ENCODE measurements at places on chromosomes 1 and 21. TPM values are rescaled to one million over a fixed set of nuclear protein-coding genes. Genes with fewer than 3 reads are reported as not detected.

DNA sequence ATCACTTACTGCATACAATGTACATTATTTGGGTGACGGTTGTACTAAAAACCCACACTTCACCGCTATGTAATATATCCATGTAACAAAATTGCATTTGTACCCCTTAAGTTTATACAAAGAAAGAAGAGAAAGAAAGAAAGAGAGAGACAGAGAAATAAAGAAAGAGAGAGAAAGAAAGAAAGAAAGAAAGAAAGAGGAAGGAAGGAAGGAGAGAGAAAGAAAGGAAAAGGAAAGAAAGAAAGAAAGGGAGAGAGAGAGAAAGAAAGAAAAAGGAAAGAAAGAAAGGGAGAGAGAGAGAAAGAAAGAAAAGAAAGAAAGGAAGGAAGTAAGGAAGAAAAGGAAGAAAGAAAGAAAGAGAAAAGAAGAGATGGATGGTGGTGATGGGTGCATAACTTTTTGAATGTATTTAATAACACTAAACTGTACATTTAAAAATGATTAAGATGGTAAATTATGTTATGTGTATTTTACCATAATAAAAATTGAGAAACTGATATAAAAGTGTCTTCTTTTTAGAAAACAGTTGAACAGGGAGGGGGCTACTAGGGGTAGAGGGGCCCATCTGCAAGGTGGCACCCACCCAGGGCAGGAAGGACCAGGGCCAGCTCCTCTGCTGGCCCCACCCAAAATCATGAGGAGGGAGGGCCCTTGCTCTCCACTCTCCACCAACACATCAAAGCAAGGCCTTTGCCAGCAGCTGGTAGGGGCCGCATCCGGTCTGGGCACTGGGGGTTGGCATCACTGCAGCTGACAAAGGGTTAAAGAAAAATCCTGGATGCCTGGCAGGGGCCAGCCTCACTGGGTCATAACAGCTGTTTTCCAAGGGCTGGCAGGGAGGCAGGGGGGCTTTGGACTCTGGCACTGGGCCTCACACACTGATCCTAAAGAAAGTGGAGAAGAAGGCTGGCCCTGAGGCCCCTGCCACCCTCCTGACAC lies 153.9 kb upstream of the EDN2 start:
- DNase-seq = no peak

- peak; percentile 35 for DNase-seq
Observed at GRCh38 chr1:6148497-6149241, 31.5 kb downstream of the CHD5 start.

DNA sequence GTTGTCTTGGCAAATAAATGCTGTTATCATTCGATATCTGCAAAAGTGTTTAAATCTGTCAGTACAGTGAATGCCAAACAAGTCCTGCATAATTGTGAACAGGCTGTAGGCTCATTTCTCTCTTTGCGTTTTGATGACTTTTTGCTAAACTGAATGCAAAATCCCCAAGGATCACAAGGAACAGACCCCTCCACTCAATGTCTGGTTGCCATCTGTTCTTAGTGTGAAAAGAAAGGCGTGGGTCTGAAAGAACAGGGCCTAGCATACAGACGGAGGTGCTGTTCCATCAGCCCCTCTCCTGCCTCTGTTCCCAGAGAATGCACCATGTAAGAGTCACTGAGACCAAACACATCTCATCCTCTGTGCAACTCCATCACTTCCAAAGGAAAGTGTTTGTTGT lies 40.4 kb downstream of the EIF2B3 start:
- DNase-seq = no peak

- DNase-seq = no peak
Observed at GRCh38 chr1:219564109-219564508, 48.8 kb downstream of the ZC3H11B start.

- DNase-seq = no peak
Observed at GRCh38 chr1:111270771-111271463, 19.7 kb upstream of the CHIA start.

DNA sequence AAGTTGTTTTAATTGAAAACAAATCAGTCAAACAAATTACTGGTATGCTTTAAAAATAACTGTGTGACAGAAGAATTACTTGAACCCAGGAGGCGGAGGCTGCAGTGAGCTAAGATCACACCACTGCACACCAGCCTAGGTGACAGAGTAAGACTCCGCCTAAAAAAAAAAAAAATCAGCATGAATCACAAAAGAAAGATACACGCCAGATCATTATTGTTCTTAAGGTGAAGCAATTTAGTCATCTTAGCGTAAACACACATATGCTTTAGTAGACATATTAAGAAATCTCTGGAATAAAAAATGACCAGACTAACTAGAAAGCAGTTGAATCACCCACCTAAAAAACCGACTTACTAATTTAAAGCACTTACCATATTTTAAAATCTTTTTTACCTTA lies 20.2 kb downstream of the RERE start:
- DNase-seq = no peak

The AGMAT gene
- total RNA-seq = not detected

DNA sequence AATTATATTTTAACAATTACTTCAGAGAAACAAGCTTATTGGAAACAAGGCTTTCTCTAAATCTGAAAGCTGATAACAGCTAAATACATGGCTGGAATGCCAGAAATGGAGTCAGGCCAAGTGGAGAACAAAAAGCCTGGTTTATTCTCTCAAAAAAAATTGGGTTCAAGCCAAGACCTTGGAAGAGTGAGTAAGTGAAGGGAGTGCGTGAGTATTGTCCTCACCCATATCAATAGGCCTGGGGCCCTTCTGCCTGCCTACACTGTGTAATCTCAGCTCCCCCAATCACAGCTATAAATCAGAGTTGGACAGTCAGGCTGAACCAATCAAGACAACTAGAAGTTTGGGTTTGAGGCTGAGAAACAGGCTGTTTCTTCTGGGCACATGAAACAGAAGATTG lies 7.4 kb downstream of the KYAT3 start:
- DNase-seq = no peak

DNA sequence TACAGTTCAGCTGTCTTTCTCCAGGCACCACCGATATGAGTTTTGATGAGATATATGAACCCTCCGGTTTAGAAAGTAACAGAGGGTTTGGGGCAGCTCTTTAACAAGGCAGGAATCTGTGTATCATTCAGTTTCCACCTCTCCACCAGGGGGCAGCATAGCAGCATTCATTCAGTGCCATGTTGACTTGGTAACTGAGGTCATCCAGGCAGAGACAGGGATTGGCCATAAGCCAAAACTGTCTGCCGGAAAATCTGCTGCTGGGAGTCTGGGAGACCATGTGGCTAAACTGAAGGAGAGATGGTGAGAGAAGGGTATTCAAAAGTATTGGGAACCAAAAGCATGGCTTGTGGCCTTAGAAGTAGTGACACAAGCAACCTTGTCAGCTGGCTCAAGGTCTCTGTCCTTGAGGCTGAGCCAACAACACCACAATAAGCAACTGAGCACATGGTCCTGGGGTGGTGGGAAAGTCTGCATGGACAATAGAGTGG lies 98.5 kb downstream of the LMX1A start:
- DNase-seq = peak; percentile 49

The CELA2A gene
- not detected for total RNA-seq

DNA sequence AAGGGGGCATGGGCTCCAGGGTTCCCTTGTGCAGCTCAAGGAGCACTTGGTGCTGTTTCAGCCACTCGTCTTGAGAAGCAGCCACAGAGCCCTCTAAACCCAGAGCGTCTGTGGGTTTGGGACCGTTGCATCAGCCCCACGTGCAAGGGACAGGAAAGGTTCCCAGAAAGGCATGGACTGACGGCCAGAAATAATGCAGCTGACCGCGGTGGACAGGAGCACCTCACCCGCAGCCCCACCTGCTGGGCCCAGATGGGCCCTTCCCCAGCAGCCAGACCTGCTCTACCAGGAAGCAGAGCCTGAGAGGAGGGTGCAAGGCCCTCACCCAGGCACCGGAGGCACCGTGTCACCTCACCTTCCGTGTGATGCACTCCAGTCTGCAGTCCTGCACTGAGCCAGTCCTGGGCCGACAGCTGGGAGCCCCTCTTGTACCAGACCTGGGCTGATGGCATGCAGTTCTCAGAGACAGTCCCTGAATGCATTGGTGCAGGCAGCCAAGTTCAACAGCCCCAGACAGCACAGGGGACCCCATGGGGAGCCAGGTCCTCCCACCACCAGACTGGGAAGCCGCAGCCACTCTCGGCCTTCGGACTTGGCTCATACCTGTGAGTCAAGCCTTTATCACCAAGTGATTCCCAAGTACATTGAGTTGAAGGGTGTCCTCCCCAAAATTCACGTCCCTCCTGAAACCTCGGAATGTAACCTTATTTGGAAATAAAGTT lies 4.8 kb upstream of the TFF3 start:
- no peak for DNase-seq

DNA sequence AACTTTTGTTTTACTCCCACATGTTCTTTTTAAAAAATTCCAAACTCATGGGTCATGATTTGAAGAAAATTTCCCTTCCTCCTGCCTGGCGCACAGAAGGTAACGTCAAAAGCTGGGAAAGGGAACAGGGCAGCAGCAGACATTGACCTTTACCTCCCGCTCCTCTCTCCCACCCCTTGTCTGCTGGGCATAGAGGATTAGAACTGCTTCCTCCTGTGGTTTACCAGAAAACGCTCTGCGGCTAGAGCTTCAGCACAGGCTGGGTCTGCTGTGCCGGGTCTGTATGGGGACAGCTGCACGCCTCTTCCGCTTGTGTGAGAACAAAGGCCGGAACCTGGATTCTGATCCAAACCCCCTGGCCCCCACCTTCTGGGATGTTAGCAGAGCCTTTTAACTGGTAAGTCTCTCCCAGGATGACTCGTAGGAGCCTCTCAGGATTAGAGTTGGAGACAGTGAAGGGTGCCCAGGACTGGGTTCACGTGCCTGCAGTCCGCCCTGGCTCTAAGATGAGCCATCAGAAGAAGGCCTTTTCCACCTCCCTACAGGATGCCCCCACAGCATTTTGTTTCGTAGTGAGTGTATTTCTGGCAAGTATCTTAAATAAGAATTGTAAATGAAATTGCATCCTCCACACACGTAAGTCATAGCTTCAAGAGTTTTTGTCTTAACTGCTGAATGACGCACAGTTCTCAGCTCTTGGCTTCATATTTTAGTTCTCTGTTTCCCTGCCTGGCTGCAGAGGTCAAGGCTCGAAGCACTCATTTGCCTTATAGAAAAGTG lies 5.2 kb downstream of the H6PD start:
- DNase-seq = peak; percentile 59

- DNase-seq = no peak
Observed at GRCh38 chr1:101145449-101145820, 91.4 kb upstream of the S1PR1 start.

DNA sequence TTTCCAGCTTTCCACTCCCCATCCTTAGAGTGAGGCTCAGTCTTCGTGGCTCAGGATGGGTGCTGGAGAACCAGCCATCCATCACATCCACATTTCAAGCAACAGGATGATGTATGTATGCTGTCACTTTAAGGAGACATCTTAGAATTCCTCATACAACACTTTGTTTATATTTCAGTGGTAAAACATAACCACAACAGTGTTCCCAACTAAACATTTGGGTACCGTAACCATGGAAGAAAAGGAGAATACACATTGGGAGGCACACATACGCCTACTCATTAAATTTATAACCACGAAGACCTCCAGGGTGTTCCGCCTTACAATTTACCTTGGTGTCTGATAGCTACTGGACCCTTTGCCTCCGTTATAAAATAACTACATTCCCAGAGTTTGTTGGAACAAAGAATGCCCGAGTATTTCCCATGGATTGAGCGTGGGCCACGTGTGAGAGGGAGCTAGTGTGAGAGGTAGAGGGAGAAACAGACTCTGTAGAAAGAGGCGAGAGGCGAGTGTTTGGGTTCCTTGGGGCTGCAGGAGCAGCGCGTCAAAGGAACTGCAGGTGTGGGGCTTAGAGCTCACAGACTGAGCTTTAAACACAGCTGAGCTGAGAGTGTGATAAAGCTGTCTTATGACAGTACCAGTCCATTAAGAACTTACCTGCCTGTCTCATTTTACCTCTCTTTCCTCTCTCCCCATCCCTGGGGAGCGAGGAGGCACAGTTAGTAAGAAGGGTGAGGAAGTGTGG lies 111.5 kb upstream of the USP24 start:
- no peak for DNase-seq

The P3H1 gene
- 8.6 TPM for total RNA-seq

The DNAI4 gene
- 17.9 TPM for total RNA-seq

- no peak for DNase-seq
Observed at GRCh38 chr1:209924390-209924789, 13.6 kb upstream of the SYT14 start.

- no peak for DNase-seq
Observed at GRCh38 chr1:31531177-31531999, 44.9 kb upstream of the TINAGL1 start.

The HECTD3 gene
- total RNA-seq = 19.1 TPM

The YTHDF2 gene
- 32.1 TPM for total RNA-seq

The TLCD4 gene
- 75.7 TPM for total RNA-seq

GRCh38 chr1:42043811-42044210 lies 109.4 kb upstream of the GUCA2B start:
- no peak for DNase-seq

GRCh38 chr21:26597031-26597430 lies 23.9 kb upstream of the CYYR1 start:
- DNase-seq = no peak

DNA sequence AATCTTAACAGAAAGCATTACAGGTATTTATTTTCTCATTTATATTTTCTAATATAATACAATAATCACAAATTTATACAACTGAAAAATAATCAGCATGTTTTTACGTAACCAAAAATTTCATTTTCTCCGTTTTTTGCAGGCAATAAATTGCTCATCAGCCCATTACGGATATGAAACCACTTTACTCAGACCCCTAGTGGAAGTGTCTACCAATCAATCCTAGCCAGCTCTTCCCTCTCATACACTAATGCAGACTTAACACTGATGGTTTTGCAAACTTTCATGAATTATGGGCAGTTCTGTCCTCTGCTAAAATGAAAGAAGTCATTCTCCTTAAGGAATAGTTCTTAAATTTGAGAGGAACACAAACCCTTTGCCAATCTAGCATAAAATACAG lies 124.7 kb downstream of the EIF4G3 start:
- DNase-seq = no peak

DNA sequence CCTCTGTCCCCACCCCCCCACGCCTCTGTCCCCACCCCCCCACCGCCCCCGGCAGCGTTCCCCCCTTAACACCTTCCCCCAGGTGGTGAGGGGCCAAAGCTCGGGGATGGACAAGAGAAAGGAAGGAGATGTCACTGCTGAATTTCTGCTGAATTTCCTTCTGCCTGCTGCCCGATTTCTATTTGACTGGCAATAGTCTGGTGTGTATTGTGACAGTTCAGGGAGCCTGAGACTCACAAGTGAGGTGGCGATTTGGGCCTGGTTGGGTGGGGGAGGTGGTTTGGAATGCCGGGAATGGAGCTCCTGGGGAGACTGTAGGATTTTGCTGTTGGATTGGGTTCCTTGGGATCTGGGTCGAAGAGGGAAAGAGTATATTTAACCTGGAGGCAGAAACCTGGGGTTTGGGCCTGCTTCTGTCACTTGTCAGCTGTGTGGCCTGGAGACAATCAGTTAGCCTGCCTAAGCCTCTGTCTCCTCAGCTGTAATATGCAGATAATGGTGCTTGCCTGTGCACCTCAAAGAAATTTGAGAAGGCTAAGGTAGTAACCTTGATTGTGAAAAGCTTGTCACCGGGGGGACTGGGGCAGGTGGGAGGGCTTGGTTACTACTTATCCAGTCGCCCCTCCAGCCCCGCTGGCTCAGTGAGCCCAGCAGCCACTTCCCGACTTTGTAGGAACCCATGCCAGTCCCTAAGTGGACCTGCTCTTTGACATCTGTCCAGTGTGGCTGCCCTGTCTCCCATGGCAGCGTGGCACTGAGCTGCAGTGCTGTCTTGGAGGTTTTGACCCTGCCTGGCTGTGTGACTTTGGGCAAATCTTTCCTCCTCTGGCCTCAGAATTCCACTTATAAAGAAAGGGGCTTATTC lies 7.7 kb upstream of the LMNA start:
- DNase-seq = no peak

- no peak for DNase-seq
Observed at GRCh38 chr1:65146908-65147423, 1.0 kb upstream of the AK4 start.
